ENCODE measurements at places on chromosomes 6 and 20.
A peak's percentile ranks its signal among the peaks of the same experiment; 100 is the strongest.

GRCh38 chr6:43921039-43921438 lies 151.0 kb downstream of the VEGFA start:
- DNase-seq, result no peak

- no peak for DNase-seq
Observed at GRCh38 chr6:166306378-166307081, 1.7 kb downstream of the PRR18 start.

DNA sequence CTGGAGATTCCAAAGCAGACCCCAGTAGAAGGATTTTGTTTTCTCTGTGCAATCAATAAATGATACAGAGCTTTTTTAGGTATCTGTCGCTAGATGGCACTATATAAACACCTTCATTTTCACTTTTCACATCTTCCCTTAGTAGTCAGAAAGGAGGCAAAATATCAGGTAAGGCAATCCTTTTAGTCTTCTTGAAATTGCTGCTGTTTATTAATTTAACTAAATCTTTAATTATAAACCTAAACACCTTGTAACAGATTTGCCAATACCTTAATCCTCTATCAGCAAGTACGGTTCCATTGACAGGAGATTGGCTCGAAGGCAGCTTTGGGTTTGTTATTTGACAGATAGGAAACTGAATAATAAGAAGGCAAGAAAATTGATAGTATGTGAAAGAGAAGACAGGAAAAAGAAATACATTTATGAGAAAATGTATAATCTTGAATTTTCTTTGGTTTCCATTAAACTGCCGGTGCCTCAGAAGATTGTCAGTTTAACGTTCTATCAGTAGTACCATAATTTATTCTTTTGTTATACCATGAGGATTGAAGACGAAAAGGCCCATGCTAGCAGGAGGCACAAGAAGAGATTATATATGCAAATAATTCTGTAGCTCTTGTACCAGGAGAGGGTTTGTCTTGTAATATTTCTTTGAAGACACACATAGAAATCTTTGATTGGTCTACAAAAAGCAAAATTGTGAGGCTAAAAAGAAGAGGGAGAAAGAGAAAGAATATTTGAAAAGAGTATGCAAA lies 23.5 kb upstream of the IBTK start:
- no peak for DNase-seq

DNA sequence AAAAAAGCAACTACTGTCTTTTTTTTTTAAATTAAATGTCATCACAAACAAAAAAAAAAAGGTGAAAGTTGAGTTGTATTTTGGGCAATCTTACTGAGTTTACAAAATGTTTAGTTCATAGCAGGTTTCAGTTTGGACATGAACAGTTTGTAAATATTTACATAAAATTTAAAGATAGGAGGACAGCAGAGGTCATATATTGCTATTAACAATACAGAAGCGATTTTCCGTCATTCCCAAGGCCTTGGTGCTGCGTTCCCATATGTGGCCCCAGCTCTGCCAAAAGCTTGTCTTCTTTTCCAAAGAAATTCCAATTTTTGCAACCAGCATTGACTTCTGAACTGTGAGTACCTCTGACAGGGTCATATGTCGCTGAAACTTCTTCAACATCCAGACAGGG lies 5.1 kb downstream of the BACH2 start:
- no peak for DNase-seq

DNA sequence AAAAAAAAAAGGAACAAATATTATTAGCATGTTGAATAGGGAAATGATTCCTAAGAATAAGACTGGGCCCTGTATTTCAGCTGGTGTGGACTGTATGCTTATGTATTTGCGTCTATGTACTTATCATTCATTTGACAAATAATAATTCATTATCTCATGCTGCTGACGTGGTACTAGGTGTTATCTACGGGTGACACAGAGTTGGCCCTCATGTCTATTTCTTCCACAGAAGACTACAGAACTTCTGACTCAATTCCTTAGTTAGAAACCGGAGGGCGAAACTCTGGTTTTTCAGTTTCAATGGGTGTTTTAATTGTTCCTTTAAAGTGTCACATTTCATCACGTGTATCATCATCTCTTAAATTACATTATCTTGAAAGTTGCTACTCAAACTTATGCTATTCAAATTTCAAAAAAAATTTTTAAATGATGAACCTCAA lies 305.9 kb downstream of the CLIC5 start:
- DNase-seq, result no peak

- DNase-seq, result no peak
Observed at GRCh38 chr6:93424303-93425064, 5.1 kb upstream of the EPHA7 start.

- DNase-seq, result peak; percentile 3
Observed at GRCh38 chr20:20360464-20360863, 7.4 kb upstream of the INSM1 start.

DNA sequence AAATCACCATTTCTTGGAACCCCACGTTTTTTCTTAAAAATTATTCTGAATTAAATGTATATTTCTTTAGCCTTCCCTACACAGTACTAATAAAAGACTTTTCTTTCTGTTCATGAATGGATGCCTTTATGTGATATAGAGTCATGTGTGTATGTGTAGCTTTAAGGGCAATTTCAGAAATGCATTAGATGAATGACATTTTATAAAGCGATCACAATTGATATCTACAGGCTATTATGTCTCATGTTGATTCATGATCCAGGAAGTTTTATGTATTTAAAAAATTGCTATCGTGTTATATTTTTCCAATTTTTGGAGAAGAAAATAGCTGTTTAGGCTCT lies 81.3 kb downstream of the RNF144B start:
- DNase-seq, result no peak

DNA sequence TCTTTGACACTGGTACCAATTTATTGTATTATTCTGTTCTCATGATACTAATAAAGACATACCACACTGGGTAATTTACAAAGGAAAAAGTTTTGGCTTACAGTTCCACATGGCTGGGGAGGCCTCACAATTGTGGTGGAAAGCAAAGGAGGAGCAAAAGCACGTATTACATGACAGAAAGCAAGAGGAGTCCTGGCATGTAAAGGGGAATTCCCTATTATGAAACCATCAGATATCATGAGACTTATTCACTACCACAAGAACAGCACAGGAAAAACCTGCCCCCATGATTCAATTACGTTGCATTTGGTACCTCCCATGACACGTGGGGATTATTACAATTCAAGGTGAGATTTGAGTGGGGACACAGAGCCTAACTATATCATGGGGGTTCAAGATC lies 43.4 kb downstream of the SLC22A2 start:
- DNase-seq, result no peak

DNA sequence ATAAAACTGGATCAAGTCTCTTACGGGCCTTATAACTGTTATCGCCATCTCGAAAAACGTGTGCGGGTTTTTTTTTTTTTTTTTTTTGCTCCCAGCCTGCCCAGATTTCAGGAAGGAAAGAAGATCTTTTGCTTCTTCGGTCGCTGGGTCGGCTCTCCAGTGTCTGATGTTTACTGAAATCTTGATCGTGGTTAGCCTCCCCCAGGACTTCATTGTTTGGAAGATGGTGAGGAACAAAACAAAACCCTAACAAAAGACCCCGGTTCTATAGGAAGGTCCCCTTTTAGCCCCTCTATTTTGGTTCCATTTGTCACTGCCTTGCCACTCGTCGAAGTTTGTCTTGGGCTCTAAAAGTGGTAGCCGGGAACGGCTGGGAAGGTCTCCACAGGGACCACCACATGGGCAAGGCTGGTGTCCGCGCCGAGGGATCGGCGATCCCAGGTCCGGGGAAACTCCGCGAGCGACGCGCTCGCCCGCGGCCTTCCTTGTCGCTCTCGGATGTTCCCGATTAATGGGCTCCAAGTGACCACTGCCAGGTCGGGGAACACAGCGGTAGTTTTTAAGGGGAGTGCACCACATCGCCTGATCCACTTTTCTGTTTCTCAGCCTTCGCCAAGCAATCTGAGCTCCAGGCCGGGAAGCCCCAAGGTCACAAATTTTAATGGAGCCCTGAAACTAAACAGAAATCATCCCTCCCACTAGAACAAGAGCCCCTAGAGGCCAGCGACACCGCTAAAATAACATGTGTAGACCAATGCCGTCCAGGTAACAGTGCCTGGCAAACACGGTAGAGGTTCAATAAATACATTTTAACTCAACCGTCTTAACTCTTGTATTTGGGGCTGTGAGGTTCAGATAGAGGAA lies 27.0 kb downstream of the TRIM27 start:
- peak; percentile 41 for DNase-seq

- no peak for DNase-seq
Observed at GRCh38 chr6:135311446-135312200, 130.5 kb downstream of the MYB start.

- DNase-seq, result no peak
Observed at GRCh38 chr6:166454692-166455515, 72.2 kb upstream of the MPC1 start.

DNA sequence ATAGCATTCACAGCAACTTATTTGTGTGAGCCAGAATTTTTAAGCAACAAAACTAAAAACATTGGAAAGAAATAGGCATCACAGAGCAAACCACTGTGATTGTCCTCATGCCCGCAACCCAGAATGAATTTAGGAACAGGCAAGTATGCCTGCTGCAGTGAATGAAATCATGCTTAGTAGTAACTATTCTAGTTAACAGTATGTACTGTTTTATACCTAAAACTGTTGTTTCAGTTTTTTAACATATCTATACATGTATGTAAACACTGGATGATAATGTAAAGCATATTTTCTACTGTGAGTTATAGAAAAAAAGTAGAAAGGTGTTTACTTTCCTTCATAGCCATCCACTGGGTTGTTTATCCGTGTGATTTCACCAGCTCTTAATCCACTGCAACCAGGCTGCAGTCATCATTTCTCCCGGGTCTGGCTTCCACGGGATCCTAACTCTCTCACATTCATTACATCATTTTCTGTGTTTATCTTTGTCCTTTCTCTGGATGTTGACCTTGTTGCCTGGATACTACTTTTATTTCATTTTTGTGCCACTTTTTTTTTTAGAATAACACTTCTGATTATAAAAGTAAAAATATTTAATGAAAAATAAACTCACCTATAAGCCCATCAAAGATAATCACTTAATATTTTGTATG lies 3.6 kb upstream of the ARFGEF3 start:
- DNase-seq, result no peak

- no peak for DNase-seq
Observed at GRCh38 chr20:24653306-24653705, 183.9 kb downstream of the SYNDIG1 start.

DNA sequence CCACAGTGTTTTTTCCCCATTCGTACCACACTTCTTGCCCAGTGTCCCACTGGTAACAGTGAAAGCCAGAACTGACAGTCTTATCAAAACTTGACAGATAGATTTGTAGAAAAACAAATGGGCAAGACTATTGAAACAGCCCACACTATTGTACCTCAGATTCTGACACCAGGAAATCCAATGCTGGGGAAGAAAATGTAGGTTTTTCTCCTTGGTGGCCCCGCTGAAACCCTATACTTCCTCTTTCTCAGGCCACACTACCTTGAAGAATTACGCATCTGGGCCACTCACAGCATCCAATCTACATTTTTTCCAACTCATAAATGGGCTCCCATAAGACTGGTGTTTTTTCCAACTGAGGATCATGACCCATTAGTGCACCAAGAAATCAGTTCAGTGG lies 90.9 kb upstream of the HDDC2 start:
- DNase-seq, result no peak

GRCh38 chr6:93139408-93140081 lies 279.8 kb downstream of the EPHA7 start:
- DNase-seq, result no peak

GRCh38 chr20:40279390-40279789 lies 409.6 kb downstream of the MAFB start:
- DNase-seq, result no peak

- DNase-seq, result no peak
Observed at GRCh38 chr6:14693301-14694192, 552.3 kb upstream of the JARID2 start.

DNA sequence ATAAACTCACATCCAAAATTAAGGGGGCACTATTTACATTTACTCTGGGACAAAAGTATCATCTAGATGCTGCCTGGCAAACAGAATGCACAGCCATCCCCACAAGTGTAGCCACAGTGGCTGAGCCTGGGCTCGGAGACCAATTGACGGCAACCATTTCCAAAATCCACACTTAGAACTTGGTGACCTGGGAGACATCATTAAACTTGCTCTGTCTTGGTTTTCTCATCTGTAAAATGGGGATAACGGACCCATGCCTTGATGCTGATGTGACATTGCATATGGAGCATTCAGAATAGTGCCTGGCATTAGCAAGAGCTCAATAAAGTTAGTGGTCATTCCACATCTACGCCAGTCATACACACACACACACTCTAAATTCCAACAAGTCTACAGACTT lies 140.0 kb upstream of the NUP153 start:
- no peak for DNase-seq

DNA sequence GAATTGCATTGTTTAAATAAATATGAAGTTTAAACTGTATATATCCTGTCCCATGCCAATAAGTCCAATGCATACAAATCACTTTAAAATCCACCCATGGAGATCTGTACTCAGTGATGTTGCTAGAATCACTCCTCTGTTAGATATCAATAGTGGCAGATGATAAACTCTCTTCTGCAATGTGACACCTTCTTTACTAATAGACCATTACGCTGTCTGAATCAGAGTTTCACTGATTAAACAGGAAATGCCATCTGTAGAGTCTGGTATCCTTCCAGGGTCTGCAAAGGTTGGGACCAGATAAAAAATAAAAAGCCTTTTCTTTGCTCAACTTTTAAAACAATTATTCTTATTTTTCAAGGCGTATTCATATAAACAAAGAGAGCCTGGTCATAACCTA lies 134.5 kb downstream of the EDN3 start:
- DNase-seq, result no peak

DNA sequence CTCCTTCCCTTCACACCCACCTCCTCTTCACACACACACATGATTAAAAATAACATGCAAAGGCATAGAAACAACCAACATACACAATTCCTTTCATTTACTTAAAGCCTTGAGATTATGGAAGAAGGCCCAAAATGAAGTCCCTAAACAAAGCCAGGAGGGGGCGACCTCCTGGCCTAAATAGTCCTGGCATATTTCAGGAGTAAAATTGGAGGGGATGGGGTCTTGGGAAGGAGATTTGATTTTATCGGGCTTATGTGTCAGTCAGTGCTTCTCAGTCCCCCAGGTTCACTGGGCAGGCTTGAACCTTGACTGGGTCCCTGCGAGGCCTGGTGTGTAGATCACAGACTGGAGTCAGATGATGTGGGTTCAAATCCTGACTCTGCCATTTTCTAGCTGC lies 266.4 kb downstream of the SAMD5 start:
- DNase-seq, result no peak

DNA sequence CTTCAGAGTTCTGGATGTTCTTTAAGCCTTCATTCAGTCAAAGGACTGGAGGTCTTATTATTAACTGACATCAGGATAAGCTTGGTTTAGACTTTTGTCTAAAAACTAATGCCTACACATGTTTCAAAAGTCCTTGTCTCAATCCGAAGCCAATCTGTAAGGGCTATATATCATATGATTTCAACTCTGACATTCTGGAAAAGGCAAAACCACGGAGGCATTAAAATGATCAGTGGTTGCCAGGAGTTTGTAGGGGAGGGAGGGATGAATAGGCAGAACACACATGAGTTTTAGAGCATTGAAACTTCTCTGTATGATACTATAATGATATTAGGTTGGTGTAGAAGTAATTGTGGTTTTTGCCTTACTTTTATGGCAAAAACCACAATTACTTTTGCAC lies 1285.8 kb upstream of the CITED2 start:
- no peak for DNase-seq

- DNase-seq, result no peak
Observed at GRCh38 chr20:33979094-33979493, 14.6 kb upstream of the RALY start.

All from activated CD4-positive, alpha-beta T cell treated with anti-CD3 and anti-CD28 coated beads, Interleukin-2, amount 50 U/mL, for 1 hour (primary cell).